Muscle of leg (tissue), 16 donors: ENCODE measurements at places on chromosomes 7 and 10. TPM values are rescaled to one million over a fixed set of nuclear protein-coding genes. Genes with fewer than 3 reads are reported as not detected.

- no peak for DNase-seq
Measured at GRCh38 chr7:77812290-77812685, 13.7 kb downstream of the PHTF2 start.

- no peak for DNase-seq
Measured at GRCh38 chr7:152597507-152597906, 78.4 kb downstream of the XRCC2 start.

- no peak for DNase-seq
Measured at GRCh38 chr10:48419714-48420113, 113.2 kb downstream of the MAPK8 start.

DNA sequence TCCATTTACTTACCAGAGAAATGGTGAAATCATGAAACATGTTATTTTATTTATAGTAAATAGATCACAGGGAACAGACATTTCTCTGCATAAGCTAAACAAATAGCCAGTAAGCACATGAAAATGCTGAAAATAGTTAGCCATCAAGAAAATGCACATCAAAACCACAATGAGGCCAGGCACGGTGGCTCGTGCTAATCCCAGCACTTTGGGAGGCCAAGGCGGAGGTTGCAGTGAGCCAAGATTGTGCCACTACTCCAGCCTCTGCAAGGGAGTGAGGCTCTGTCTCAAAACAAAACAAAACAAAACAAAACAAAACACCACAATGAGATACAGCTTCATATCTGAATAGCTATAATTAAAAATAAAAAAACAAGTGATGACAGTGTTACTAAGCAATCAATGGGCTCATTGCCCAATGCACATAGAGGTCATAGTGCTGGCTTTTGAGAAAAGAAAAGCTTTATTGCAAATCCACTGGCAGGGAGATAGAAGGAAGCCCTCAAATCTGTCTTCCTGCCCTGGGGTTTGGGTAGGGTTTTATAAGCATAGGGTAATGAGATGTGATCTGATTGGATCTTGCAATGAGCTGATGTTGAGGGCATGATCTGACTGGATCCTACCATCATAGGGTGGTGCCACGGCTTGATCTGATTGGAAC lies 16.2 kb downstream of the CSTF2T start:
- peak; percentile 22 for DNase-seq

DNA sequence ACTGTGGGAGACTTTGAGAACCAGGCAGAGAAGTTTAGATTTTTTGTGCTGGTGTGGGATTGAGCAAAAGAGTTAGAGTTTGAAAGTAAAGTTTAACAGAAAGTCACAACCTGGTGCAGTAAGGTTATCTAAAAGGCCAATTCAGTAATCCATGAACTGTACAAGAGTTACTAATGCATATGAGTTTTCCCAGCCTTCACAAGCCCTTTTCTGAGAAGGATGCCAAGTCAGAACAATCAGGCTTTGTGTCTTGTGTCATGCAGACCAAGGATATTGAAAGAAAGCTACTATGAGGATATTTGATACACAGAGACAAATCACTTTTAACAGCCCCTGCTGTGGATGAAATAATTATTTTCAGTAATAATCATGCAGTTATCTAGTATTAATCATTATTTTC lies 68.8 kb upstream of the MYO3A start:
- no peak for DNase-seq

DNA sequence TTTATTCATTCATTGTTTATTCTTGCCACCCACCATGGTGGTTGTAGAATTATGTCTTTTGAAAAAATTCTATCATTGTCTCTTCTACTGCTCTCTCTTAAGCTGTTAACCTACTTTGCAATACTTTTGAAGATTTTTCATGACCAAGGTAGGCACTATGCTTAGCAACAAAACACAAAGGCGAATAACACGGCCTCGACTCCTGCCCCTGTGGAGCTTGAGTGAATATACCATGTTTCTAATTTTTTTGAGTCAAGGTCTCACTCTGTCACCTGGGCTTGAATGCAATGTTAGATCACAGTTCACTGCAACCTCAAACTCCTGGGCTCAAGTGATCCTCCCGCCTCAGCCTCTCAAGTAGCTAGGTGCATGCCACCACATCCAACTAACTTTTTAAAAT lies 39.4 kb downstream of the APBB1IP start:
- DNase-seq: no peak

DNA sequence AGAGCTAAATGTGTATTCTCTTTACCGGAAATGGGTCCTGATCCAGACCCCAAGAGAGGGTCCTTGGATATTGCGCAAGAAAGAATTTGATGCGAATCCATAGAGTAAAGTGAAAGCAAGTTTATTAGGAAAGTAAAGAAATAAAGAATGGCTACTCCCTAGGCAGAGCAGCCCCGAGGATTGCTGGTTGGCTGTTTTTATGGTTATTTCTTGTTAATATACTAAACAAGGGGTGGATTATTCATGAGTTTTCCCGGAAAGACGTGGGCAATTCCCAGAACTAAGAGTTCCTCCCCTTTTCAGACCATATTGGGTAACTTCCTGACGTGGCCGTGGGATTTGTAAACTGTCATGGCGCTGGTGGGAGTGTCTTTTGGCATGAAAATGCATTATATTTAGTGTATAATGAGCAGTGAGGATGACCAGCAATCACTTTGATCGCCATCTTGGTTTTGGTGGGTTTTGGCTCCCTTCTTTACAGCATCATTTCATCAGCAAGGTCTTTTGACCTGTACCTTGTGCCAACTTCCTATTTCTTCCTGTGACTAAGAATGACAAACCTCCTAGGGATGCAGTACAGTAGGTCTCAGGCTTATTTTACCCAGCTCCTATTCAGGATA lies 60.4 kb downstream of the ARL4A start:
- DNase-seq: no peak

DNA sequence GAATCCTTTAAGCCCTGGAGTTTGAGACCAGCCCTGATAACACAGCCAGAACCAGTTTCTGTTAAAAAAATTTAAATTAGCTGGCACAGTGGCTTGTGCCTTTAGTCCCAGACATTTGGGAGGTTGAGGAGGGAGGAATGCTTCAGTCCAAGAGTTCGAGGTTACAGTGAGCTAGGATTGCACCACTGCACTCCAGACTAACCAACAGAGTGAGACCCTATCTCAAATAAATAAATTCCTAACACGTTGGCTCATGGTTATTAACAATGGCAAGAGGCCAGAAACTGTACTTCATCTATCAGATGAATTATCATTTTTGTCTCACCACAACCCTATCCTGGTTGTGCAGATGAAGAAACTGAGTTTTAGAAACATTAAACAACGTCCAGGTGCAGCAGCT lies 2.1 kb upstream of the PPIA start:
- no peak for DNase-seq

- DNase-seq: peak; percentile 61
Measured at GRCh38 chr7:149880638-149881311, 7.0 kb downstream of the ATP6V0E2 start.

The OR6V1 gene
- not detected for polyA plus RNA-seq

The NXPH1 gene
- not detected for polyA plus RNA-seq
